ENCODE measurements at places on chromosomes 7 and 10. TPM values are rescaled to one million over a fixed set of nuclear protein-coding genes. Genes with fewer than 3 reads are reported as not detected.

- peak; percentile 34 for DNase-seq
- no peak overlapping the region for H3K27ac ChIP-seq
- H3K36me3 ChIP-seq = no peaks in the 10 kb centered on the region
- H3K27me3 ChIP-seq = peaks cover 61% of the 10 kb centered on the region
- peaks cover 11% of the 10 kb centered on the region for H3K4me1 ChIP-seq
Measured at GRCh38 chr10:92688927-92689662, 660 bp upstream of the HHEX start.

- H3K4me1 ChIP-seq = no peaks in the 10 kb centered on the region
- H3K27ac ChIP-seq = no peak overlapping the region
Measured at GRCh38 chr7:76077435-76077834, 29.5 kb downstream of the MDH2 start.

- H3K36me3 ChIP-seq = no peaks in the 10 kb centered on the region
- no peak overlapping the region for H3K4me3 ChIP-seq
- no peak overlapping the region for H3K27ac ChIP-seq
- no peaks in the 10 kb centered on the region for H3K27me3 ChIP-seq
- no peak for DNase-seq
Measured at GRCh38 chr7:39507866-39508551, 58.2 kb upstream of the YAE1 start.

SKAP2 gene
- 11.7 TPM for polyA plus RNA-seq

- H3K36me3 ChIP-seq = no peaks in the 10 kb centered on the region
- H3K4me3 ChIP-seq = no peak overlapping the region
- H3K27me3 ChIP-seq = no peaks in the 10 kb centered on the region
- no peak for DNase-seq
- peaks cover 12% of the 10 kb centered on the region for H3K4me1 ChIP-seq
- no peak overlapping the region for H3K27ac ChIP-seq
Measured at GRCh38 chr10:1468811-1469210, 268.5 kb downstream of the ADARB2 start.

ECHDC3 gene
- polyA plus RNA-seq = 8.8 TPM

- DNase-seq = no peak
- H3K27me3 ChIP-seq = no peaks in the 10 kb centered on the region
- H3K27ac ChIP-seq = no peak overlapping the region
- H3K4me1 ChIP-seq = peaks cover 5% of the 10 kb centered on the region
- H3K36me3 ChIP-seq = no peaks in the 10 kb centered on the region
Measured at GRCh38 chr10:75887992-75888680, 456.7 kb downstream of the LRMDA start.

DNA sequence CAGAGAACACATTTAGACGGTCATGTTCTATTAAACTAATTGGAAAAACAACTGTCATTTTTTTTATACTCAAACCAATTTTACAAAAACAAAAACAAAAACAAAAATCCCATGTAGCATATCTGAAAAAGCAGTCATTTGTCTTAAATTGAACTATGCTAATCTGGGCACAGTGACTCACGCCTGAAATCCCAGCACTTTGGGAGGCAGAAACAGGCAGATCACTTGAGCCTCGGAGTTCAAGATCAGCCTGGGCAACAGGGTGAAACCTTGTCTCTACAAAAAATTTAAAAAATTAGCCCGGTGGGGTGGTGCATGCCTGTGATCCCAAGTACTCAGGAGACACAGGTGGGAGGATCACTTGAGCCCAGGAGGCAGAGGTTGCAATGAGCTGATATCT lies 253.4 kb downstream of the DOCK4 start:
- H3K27ac ChIP-seq = no peak overlapping the region
- H3K4me3 ChIP-seq = no peak overlapping the region
- no peak for DNase-seq
- no peaks in the 10 kb centered on the region for H3K27me3 ChIP-seq
- H3K4me1 ChIP-seq = no peaks in the 10 kb centered on the region

DNA sequence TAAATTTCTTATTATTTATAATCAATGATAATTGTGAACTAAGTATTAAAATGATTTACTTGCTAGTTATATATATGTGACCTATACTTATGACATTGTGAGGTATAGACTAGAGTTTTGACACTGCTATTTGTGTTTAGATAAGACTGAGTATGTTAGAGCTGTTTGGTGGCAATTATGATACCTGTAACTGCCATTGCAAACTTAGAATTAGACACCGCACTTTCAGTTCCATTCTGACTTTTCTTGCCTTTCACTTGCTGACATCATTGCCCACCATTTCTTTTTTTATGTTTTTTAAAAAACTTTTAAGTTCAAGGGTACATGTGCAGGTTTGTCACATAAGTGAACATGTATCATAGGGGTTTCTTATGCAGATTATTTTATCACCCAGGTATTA lies 214.5 kb downstream of the MBL2 start:
- no peak overlapping the region for H3K4me3 ChIP-seq
- no peaks in the 10 kb centered on the region for H3K27me3 ChIP-seq
- no peaks in the 10 kb centered on the region for H3K36me3 ChIP-seq
- no peak for DNase-seq

DNA sequence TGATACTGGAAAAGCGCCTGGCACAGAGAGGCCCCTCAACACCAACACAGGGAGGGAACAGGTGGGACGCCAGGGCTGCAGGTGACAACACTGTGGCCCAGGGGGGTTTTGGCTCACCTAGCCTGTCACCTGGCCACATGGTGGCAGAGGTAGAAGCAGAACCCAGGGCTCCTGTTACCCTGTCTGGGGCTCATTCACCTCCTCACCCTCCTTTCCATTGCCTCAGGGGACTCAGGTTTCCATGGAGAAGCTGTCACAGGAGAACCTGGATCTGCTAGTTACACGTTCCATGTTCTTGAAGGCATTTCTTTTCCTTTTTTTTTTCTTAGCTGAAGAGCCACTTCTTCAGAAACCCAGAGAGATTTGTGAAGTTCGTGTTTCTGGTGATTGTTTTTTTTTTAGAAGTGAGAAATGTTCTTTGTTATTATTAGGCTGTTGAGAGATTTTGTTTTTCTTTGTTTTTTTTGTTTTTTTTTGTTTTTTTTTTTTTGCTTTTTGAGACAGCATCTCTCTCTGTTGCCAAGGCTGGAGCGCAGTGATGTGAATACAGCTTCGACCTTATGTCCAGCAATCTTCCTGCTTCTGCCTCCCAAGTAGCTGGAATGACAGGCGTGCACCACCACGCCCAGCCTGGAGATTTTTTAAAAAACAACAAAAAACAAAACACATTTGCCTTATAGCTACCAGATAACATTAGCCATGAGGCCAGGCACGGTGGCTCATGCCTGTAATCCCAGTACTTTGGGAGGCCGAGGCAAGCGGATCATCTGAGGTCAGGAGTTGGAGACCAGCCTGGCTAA lies 16.0 kb downstream of the DENND2A start:
- peak; percentile 45 for DNase-seq
- H3K4me3 ChIP-seq = no peak overlapping the region
- H3K27ac ChIP-seq = peak overlapping the region; percentile 87
- H3K4me1 ChIP-seq = peaks cover 19% of the 10 kb centered on the region
- no peaks in the 10 kb centered on the region for H3K36me3 ChIP-seq
- H3K27me3 ChIP-seq = no peaks in the 10 kb centered on the region

AMPH gene
- polyA plus RNA-seq = 1.1 TPM

EBLN1 gene
- not detected for polyA plus RNA-seq

NIPSNAP2 gene
- 46.2 TPM for polyA plus RNA-seq

SYT15 gene
- 1.2 TPM for polyA plus RNA-seq

DNA sequence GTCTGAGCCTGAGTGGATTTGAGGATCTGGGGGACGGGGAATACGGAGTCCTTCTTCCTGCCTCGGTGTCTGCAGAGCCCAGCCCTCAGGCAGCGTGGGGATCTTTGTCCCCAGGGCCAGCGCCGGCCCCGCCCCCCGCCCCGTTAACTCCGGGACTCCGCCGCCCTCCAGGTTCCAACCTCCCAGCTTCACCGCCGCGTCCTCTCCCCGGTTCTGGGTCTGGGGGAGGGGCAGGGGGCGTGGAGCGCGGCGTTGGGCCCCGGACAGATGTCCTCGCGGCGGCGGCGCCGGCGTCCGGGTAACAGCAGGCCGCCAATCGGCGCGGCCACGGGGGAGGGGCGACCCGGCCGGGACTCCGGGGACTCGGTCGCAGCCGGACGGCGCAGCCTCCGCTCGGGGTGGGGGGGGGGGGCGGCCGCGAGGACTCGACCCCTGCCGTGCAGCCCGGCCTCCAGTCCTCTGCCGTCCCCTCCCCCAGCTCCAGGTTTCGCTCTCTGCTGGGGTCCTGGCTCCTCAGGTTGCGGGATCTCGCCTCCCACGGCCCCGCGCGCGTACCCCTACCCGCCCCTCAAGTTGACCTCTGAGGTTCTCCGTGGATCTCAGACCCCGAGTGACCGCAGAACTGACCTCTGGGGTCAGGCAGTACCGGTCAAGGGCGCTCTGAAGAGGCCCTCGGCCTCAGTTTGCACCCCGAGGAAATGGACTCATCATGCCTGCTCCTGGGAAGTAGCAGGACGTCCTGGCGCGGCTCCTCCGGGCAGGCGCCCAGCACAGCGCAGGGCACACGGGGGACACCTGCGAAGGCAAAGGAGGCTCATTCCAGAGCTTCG lies 2.3 kb upstream of the ELFN1 start:
- H3K27me3 ChIP-seq = peaks cover 84% of the 10 kb centered on the region
- peaks cover 37% of the 10 kb centered on the region for H3K4me1 ChIP-seq
- no peaks in the 10 kb centered on the region for H3K36me3 ChIP-seq

Measured in hepatocyte (in vitro differentiated cells).